ENCODE measurements at places on chromosomes 11 and 22. TPM values are rescaled to one million over a fixed set of nuclear protein-coding genes. Genes with fewer than 3 reads are reported as not detected.

The NLRP14 gene
- 0.11 TPM for total RNA-seq

DNA sequence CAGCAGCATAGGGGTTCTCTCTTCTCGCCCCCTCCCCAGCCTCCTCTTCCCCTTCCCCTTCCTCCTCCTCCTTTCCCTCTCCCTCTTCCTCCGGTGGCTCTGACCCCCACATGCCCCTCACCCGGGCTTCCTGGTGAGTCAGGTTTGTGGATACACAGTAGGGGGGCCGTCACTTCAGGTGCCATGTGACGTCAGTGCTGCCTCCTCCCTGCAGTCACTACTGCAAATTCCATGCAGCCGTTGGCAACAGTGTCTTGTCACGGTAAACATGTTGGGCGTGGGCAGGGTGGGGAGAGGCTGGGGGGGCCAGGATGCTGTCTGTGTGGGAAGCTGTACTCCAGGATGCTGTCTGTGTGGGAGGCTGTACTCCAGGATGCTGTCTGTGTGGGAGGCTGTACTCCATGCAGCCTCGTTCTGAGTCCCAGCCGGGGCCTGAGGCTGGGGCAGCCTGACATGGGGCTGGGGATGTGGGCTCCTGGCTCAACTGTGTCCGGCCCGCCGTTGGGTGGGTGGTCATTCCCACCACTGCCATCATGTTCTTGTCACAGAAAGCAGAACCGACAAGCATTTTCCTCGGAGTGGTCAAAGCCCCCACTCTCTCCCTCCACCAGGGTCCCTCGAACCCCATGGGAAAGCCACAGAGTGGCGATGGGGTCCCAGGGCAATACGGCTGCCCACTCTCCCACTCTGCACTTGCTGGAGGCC is 2.4 kb upstream of the MUC2 start:
- no peaks in the 10 kb centered on the region for H3K36me3 ChIP-seq
- H3K4me1 ChIP-seq, result no peaks in the 10 kb centered on the region
- no peaks in the 10 kb centered on the region for H3K27me3 ChIP-seq
- no peak overlapping the region for H3K27ac ChIP-seq
- no peak overlapping the region for H3K4me3 ChIP-seq
- DNase-seq, result no peak

- DNase-seq, result no peak
- no peaks in the 10 kb centered on the region for H3K4me1 ChIP-seq
- no peak overlapping the region for H3K4me3 ChIP-seq
- H3K27me3 ChIP-seq, result peaks cover 4% of the 10 kb centered on the region
- H3K36me3 ChIP-seq, result no peaks in the 10 kb centered on the region
Observed at GRCh38 chr11:31850365-31850764, 39.2 kb upstream of the PAX6 start.

- H3K36me3 ChIP-seq, result peaks cover 79% of the 10 kb centered on the region
- H3K27me3 ChIP-seq, result no peaks in the 10 kb centered on the region
- DNase-seq, result peak; percentile 71
- H3K27ac ChIP-seq, result peak overlapping the region; percentile 80
Observed at GRCh38 chr11:44568658-44569473, 3.4 kb downstream of the CD82 start.

- no peaks in the 10 kb centered on the region for H3K27me3 ChIP-seq
- no peak for DNase-seq
- peaks cover 29% of the 10 kb centered on the region for H3K36me3 ChIP-seq
- no peak overlapping the region for H3K4me3 ChIP-seq
- H3K4me1 ChIP-seq, result no peaks in the 10 kb centered on the region
- no peak overlapping the region for H3K27ac ChIP-seq
Observed at GRCh38 chr11:78549624-78550409, 24.8 kb downstream of the NARS2 start.

DNA sequence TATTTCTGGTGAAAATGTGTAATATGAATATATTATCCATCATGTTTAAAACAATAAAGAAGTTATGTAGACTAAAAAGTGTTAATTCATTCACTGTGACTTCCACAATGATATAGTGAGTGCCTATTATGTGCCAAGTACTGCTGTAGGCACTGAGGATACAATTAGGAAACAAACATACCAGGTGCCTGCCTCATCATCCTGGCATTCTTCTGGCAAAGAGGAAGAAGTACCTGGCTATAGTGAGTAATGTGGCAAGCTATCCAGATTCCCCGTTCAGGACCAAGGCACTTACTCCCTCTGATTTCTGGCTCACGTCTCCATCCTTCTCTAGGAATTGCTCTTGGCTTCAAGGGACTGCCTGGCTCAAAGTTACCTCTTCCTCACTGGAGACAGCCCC is 77.5 kb upstream of the CLMP start:
- peaks cover 2% of the 10 kb centered on the region for H3K27me3 ChIP-seq
- H3K4me1 ChIP-seq, result no peaks in the 10 kb centered on the region
- H3K27ac ChIP-seq, result no peak overlapping the region
- H3K4me3 ChIP-seq, result no peak overlapping the region

The SPECC1L gene
- total RNA-seq, result 64.5 TPM

DNA sequence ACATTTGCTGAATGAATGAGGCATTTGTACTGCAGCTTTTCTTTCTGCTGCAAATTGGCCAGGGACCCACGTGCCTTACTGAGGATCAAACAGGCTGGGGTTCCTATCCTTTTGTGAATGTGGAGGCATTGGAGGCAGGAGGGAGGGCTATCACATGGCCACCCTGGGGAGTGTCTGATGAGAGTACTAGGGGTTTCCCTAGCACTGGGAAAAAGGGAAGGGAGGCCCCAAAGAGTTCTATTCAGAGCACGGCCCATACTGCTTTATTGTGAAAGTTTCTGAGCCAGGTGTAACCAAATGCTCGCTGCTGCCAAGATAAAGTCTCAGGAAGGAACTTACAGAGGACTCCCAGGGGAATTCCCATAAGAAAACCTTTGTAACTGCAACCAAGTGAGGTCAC is 78.4 kb upstream of the ANO1 start:
- no peaks in the 10 kb centered on the region for H3K36me3 ChIP-seq
- peaks cover 10% of the 10 kb centered on the region for H3K27me3 ChIP-seq
- H3K4me1 ChIP-seq, result peaks cover 4% of the 10 kb centered on the region
- DNase-seq, result no peak

The MOGAT2 gene
- 0.22 TPM for total RNA-seq

GRCh38 chr11:34860034-34860433 is 56.1 kb downstream of the APIP start:
- peaks cover 3% of the 10 kb centered on the region for H3K27me3 ChIP-seq
- H3K4me1 ChIP-seq, result peaks cover 7% of the 10 kb centered on the region
- H3K36me3 ChIP-seq, result no peaks in the 10 kb centered on the region

GRCh38 chr22:48477031-48477721 is 1350.5 kb downstream of the BRD1 start:
- no peak overlapping the region for H3K27ac ChIP-seq
- H3K36me3 ChIP-seq, result no peaks in the 10 kb centered on the region
- DNase-seq, result no peak
- H3K27me3 ChIP-seq, result peaks cover 12% of the 10 kb centered on the region

The ACTN3 gene
- not detected for total RNA-seq

The LDLRAD3 gene
- not detected for total RNA-seq

The HPS4 gene
- 45.3 TPM for total RNA-seq

DNA sequence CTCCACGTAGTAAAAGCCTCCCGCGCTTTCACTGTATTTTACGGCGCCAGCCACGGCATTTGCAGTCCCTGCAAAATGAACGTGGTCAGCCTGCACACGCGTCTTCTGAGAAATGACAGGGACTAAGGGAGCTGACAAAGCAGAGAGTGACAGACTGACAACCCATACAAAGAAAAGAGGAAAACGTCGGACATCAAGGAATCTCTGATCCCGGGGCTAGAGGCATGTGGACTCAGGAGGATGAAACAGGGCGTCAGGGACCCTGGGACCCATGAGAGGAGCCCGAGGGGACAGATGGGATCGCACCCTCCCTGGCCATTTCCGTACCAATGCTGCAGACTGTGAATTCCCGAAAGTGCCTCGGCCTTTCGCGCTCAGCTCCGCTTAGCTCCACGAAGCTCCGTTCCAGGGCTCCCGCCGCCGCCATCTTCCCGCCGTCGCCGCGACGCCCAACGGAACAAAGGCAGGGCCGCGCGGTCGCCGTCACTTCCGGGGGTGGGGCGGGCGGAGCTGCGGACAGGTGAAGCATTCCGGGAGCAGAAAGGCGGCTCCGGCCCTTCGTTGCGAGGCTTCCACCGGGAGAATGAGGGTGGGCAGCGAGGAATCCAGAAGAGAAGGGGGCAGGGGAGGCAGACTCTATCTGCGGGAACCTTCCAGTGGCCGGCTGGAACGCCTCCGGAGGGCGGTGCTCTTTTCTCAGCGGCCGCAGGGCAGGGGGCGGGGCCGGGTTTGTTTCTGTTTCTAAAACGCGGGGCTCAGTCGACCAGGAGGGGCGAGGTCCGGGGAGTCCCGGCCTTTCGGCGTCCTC is at the start of gene NUP160:
Gene NUP160, minus strand, starts transcription at position 459 of the 808 bp plus-strand sequence. Its CDS starts 32 bp downstream, at position 427.
- H3K4me3 ChIP-seq, result peak within 1 kb of the TSS; percentile 98
- peaks cover 67% of the 10 kb centered on the region for H3K4me1 ChIP-seq
- peak; percentile 92 for DNase-seq
- peak within 1 kb of the TSS; percentile 97 for H3K27ac ChIP-seq

DNA sequence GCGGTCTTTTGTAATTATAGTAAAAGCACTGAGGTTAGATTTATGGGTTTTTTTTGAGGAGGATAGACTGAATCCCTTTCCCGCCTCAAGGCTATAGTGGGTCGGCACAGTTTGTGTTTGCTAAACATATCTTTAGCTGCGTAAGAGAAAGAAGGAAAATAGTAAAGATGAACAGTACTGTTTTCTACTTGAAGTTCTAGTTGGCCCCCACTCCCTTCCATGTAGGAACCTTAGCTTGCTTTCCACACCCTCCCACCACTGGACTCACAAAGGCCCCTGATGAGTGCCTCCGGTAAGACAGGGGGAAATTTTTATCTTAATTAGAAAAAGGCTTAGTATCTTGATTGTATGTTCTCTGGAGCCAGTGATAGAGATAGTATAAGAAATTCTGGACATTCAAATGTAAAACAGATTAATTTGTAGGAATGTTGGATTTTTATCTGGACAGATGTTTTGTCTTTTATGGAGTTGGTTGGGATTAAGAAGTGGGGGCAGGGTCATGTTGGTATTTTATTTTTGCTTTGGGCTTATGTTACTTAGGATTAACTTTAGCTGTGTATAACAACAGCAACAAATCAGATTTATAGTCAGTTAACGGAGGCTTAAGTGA is 49.4 kb downstream of the PTPRJ start:
- peaks cover 51% of the 10 kb centered on the region for H3K4me1 ChIP-seq
- DNase-seq, result no peak
- no peaks in the 10 kb centered on the region for H3K27me3 ChIP-seq
- H3K27ac ChIP-seq, result peak overlapping the region; percentile 3
- H3K4me3 ChIP-seq, result no peak overlapping the region

DNA sequence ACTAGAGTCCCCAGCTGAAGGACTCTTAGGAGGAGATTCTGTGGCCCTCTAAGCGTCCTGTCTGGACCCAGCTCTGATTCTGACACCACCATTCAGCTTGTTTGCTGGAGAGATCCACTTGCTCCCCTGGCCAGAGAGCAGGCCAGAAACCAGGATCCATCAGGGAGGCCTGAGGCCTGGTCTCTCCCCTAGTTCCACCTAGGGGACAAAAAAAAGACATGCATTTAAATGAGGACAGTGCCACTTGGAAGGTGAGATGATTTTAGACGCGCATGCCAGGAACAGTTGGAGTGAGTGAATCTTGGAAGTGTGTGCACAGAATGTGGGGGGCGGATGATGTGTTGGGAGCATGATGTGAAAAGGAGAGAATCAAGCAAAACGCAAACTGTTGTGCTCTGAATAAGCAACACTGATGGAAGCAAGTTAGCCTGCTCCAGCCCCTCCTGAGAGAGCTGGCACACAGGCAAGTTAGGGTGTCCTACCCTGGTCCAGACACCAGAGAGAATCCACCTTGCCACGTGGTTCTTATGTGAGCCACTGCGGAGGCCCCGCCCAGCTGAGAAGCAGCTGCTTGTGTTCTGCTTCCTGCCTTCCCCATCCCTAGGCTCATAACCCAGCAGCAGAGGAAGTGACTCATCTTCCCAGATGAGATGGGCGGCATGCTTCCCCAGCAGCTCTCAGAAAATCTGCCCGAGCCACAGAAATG is 8.0 kb upstream of the SLCO2B1 start:
- H3K27me3 ChIP-seq, result peaks cover 15% of the 10 kb centered on the region
- no peak overlapping the region for H3K27ac ChIP-seq
- H3K4me1 ChIP-seq, result peaks cover 21% of the 10 kb centered on the region
- peak overlapping the region; percentile 8 for H3K4me3 ChIP-seq
- no peaks in the 10 kb centered on the region for H3K36me3 ChIP-seq
- DNase-seq, result no peak

DNA sequence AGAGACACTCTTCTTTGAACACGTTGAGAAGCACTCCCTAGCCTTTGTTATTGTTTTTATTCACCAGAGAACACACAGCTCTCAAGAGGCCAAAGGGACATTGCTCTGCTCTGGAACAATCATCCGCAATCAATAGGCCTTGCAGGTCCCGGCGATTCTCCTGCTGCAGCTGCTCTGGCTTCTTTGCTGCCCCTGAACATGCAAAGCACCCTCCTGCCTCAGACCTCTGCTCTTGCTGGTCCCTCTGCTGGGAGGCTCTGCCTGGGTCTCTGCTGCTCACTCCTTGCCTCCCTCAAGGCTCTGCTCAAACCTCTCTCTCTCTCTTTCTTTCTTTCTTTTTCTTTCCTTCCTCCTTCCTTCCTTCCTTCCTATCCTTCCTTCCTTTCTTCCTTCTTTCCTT is 232.7 kb downstream of the DSCAML1 start:
- peaks cover 7% of the 10 kb centered on the region for H3K27me3 ChIP-seq
- H3K36me3 ChIP-seq, result no peaks in the 10 kb centered on the region
- no peak overlapping the region for H3K27ac ChIP-seq
- no peak for DNase-seq

DNA sequence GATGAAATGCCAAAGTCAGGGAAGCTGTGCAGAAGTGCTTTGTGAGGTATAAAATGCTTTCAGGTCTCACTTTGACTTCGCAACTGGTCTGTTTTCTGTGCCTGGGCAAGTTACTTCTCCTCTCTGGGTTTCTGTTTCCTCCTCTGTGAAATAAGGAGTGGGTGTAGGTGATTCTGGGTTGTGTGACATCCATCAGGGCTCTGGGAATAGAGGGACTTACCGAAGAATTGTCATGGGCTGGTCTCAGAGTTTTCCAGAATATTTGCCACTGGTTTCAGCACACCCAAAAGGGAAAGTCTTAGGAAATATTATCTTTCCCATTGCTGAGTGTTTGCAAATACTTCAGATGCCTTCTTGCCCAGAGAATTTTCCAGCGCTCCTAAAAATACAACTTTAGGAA is 118.4 kb downstream of the KIAA1671 start:
- peaks cover 24% of the 10 kb centered on the region for H3K27me3 ChIP-seq
- H3K4me1 ChIP-seq, result no peaks in the 10 kb centered on the region
- H3K36me3 ChIP-seq, result no peaks in the 10 kb centered on the region
- no peak overlapping the region for H3K27ac ChIP-seq
- no peak overlapping the region for H3K4me3 ChIP-seq
